ENCODE measurements at places on chromosomes 4 and X. TPM values are rescaled to one million over a fixed set of nuclear protein-coding genes. Genes with fewer than 3 reads are reported as not detected.

The ATP11C gene
- total RNA-seq, result 19.3 TPM

The CT55 gene
- not detected for total RNA-seq

The MAOB gene
- total RNA-seq, result 0.17 TPM

The TMEM47 gene
- total RNA-seq, result 25.7 TPM

The XAGE5 gene
- total RNA-seq, result not detected

The STBD1 gene
- total RNA-seq, result 3.7 TPM

The COX7B2 gene
- not detected for total RNA-seq

The SHROOM4 gene
- total RNA-seq, result 0.59 TPM

The ARHGEF6 gene
- 5.4 TPM for total RNA-seq

The KLHL4 gene
- total RNA-seq, result 0.50 TPM

The ARMCX4 gene
- 1.8 TPM for total RNA-seq

The C4orf46 gene
- total RNA-seq, result 16.0 TPM

The FSTL5 gene
- not detected for total RNA-seq

The P2RY8 gene
- not detected for total RNA-seq

The SYTL5 gene
- total RNA-seq, result 0.17 TPM

The DNAAF6 gene
- total RNA-seq, result not detected

The MXRA5 gene
- 0.50 TPM for total RNA-seq

The BEX4 gene
- total RNA-seq, result 15.6 TPM

The DGAT2L6 gene
- not detected for total RNA-seq

The PPEF2 gene
- not detected for total RNA-seq

The CACNA1F gene
- total RNA-seq, result not detected

The TEX11 gene
- total RNA-seq, result not detected

The PCDH11X gene
- not detected for total RNA-seq

The DCHS2 gene
- total RNA-seq, result under 0.01 TPM

The CLCN4 gene
- 2.9 TPM for total RNA-seq

The CTSO gene
- 9.2 TPM for total RNA-seq

The TRIM61 gene
- 1.0 TPM for total RNA-seq

The RTL9 gene
- total RNA-seq, result 0.30 TPM

The NLRP2B gene
- total RNA-seq, result not detected

The ALB gene
- 0.34 TPM for total RNA-seq

The FAM50A gene
- total RNA-seq, result 60.2 TPM

The ADAMTS3 gene
- 0.84 TPM for total RNA-seq

The USP26 gene
- total RNA-seq, result not detected

The KDR gene
- 0.74 TPM for total RNA-seq

All from bronchus fibroblast of lung (primary cell).